ENCODE measurements at places on chromosomes 12 and 14.

- DNase-seq: no peak
Measured at GRCh38 chr14:62436261-62436660, 609.0 kb downstream of the KCNH5 start.

DNA sequence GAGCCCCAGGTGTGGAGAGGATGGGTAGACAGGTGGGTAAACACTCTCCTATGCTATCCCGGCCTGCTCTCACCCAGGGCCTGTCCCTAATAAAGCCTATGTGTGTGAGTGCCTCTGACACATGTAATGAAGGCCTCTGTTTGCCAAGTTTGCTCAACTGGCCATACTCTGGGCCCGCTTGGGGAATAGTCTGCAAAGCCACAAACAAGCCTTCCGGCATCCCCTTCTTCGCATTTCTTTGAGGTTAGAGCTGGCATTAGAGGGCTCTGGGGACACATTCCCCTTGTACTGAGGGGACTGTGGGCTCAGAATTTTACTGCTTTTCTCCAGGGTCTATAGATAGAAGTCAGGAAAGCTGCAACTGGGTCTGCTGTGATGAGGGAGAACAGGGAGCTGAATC is 240.5 kb downstream of the C12orf75 start:
- DNase-seq: no peak

GRCh38 chr12:132772606-132773005 is 11.0 kb upstream of the ANKLE2 start:
- no peak for DNase-seq

GRCh38 chr14:22512106-22512814 is 76.8 kb downstream of the DAD1 start:
- no peak for DNase-seq

DNA sequence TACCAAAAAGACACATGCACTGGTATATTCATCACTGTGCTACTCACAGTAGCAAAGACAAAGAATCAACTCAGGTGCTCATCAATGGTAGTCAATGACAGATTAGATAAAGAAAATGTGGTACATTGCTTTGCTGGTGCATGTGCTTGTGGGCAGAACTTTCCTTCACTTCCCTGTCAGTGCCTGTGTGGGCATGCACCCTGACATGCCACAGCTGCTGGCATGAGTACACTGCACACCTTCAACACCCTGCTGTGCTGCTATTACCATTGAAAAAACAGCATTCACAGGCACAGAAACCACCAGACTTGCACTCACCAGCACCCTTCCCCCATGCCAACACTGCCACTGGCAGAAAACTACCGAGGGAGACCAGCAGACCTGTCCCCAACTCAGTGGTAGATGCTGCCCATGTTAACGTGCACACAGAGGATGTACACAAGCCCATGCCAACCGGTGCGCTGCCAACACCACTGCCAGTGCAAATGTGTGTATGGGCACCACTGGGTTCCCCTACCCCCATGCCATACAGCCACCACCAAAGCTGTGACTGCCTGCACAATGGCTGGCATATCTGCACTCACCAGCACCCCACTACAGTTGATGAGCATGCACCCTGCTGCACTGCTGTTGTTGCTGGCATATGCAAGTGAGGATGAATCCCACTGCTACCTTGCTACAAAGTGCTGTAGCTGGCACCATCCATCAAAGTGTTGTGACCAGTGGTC is 57.4 kb downstream of the APOBEC1 start:
- no peak for DNase-seq

GRCh38 chr14:101475456-101476257 is 85.6 kb upstream of the DIO3 start:
- DNase-seq: no peak

GRCh38 chr12:25084816-25085215 is 110.1 kb downstream of the DNAI7 start:
- no peak for DNase-seq

- no peak for DNase-seq
Measured at GRCh38 chr12:71950404-71950803, 11.8 kb downstream of the TPH2 start.

GRCh38 chr12:93526786-93527428 is 45.6 kb upstream of the SOCS2 start:
- DNase-seq: peak; percentile 12

DNA sequence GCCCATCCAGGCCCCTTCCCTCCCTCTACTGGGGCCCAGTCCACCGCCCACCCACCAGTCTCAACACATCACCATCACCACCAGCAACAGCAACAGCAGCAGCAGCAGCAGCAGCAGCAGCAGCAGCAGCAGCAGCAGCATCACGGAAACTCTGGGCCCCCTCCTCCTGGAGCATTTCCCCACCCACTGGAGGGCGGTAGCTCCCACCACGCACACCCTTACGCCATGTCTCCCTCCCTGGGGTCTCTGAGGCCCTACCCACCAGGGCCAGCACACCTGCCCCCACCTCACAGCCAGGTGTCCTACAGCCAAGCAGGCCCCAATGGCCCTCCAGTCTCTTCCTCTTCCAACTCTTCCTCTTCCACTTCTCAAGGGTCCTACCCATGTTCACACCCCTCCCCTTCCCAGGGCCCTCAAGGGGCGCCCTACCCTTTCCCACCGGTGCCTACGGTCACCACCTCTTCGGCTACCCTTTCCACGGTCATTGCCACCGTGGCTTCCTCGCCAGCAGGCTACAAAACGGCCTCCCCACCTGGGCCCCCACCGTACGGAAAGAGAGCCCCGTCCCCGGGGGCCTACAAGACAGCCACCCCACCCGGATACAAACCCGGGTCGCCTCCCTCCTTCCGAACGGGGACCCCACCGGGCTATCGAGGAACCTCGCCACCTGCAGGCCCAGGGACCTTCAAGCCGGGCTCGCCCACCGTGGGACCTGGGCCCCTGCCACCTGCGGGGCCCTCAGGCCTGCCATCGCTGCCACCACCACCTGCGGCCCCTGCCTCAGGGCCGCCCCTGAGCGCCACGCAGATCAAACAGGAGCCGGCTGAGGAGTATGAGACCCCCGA is 6.8 kb upstream of the RNU7-1 start:
- DNase-seq: no peak

GRCh38 chr14:59004012-59004411 is 184.5 kb upstream of the DAAM1 start:
- no peak for DNase-seq

DNA sequence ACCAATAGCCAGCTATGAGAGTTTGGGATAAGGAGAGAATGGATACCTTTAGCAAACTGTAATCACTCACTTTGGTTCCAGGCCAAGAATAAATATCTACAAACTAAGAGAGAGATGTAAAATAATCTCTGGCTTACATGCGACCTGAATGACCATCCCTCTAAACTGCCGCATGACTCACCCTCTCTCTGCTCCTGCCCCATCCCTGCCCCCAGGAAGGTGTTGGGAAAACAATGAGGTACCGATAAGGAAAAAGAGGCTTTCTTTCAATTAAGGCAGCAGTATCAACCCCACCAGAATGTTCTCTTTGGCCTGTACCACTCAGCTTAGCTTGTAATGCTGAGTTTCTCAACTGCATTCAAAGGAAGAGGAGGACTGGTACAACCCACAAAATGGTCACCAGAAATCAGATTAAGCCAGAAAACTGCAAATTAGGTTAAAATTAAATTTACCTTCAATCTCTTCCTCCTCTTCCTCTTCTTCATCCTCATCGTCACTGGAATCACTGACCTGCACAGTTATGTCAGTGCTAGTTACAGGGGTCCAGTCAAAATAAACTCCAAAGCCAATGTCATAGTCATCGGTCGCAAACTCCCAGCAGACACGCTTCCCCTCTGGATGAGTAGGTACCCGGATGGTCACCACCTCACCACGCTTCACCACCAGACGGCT is 22.0 kb downstream of the GSTZ1 start:
- DNase-seq: no peak

DNA sequence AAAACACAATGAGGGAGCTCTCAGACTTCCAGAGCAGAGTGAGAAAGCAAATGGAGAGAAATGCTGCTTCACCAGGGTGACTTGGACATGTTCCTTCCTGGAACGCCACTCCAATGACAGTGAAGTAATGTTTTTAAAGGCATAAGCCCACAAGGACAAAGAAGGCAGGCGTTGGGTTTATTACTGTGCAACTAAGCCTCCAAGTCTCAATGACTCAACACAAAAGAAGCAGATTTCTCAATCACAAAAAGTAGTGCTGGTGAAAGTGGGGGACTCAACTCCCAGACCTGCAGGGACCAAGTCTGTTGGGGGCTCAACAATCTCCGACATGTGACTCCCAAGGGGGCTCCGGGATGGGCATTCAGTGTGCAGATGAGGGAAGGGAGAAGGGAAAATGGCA is 505.2 kb downstream of the BCL11B start:
- DNase-seq: no peak

DNA sequence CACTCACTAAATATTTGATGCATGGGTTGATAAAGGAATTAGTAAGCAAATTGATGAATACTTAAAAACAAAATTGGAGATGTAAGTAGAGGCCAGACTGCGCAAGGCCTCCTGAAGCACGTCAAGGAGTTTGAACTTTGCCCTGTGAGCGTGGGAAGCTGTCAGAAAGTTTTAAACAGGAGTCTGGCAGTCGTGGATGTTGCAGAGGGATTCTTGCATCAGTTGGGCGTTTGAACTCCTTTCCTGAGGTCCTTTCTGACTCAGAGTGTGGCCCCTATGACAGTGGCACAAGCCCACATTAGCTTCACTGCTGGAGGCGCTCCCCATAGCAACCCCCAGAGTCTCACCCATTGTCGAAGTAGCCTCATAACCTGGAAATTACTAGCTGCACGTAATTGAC is 17.9 kb upstream of the IL22 start:
- DNase-seq: no peak

DNA sequence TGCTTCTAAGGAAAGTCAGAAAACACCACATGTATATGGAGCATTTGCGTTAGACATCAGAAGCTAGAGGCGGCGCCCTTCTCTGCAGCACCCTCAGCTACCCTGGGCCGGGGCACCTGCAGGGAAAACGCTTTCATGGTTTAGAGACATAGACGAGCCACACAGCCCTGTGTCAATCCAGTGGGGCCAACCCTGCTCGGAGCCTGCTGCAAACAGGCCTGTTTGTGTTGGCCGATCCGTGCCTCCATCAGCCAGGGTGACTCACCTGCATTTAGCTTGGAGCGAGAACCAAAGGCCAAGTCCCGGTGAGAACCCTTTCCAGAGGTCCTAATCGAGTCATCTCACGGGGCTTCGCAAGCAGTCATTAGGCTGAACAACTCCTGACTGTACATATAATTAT is 19.5 kb upstream of the FZD10 start:
- DNase-seq: no peak

- no peak for DNase-seq
Measured at GRCh38 chr12:75476071-75476470, 4.5 kb upstream of the GLIPR1 start.

GRCh38 chr14:76576047-76576741 is 185.1 kb upstream of the VASH1 start:
- DNase-seq: no peak

GRCh38 chr12:114852976-114853529 is 169.1 kb upstream of the TBX3 start:
- no peak for DNase-seq

DNA sequence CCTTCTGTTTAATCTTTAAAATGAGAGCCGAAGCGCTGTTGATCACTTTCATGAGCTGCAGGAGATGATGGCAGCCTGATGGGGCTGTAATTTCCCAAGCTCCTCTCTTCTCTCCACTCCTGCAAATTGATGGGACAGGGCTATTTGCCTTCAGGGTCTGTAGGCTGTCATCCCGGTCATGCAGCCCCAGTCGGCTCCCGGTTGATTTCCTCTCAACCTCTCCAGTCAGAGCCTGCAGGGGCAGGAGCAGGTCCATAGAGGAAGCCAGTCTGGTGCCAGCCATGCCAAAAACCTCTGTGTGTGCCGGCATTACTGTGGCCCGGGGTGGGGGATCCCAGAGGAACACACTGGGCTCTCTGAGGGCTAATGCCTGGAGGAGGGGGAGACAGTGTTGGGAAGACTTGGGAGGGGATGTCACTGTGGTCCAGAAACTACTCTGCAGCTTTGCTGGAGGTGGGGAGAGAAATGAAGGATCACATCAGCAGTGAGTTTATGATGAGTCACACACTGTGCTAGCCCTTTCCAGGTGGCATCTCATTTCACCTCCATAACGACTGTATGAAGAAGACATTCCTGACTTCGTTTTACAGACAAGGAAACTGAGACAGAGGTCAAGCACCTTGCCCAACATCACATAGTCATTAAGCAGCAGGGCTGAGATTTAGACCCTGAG is 46.5 kb upstream of the PRIMA1 start:
- DNase-seq: no peak

DNA sequence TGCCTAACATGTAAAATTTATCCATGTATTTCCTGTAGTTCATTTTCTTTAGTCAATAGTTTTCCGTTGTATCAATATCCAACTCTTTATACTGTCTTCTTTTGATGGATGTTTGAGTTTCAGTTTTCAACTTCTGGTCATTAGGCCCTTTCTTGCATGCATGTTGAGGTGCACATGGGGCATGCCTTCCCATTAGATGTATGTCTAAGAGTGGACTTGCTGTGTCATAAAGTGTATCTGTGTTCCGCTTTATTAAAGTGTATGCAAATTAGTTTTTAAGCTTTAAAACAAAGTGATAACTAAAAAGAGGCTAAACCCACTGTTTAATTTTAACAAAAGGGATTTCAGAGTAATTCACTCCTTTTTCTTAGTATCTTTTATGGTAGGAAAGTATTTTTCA is 441.1 kb downstream of the PCNX1 start:
- no peak for DNase-seq

- DNase-seq: peak; percentile 84
Measured at GRCh38 chr14:35534873-35535482, 1.0 kb downstream of the INSM2 start.

DNA sequence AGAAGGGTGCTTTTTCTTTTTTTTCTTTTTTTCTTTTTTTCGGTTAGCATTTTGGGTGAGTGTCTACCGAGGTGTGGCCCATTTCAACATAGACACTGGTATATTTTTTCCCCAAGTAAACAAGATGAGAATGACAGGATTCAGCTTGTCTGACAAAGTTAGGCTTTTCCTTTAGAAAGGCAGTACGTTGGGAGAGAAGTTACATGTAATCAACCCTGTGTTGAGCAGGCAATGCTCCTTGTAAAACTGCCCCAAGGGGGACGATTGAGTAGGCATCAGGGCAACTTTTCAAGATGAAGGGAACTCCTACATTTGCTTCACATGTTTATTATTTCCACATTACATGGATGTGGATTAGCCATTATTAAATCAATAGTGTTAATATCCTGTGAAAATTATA is 1.7 kb downstream of the EMP1 start:
- DNase-seq: no peak

- DNase-seq: no peak
Measured at GRCh38 chr12:75545636-75546035, 34.2 kb upstream of the KRR1 start.

GRCh38 chr14:86708846-86709339 is 1178.9 kb downstream of the FLRT2 start:
- no peak for DNase-seq

All from neuronal stem cell (in vitro differentiated cells).